ENCODE measurements at places on chromosomes 5 and 9.

DNA sequence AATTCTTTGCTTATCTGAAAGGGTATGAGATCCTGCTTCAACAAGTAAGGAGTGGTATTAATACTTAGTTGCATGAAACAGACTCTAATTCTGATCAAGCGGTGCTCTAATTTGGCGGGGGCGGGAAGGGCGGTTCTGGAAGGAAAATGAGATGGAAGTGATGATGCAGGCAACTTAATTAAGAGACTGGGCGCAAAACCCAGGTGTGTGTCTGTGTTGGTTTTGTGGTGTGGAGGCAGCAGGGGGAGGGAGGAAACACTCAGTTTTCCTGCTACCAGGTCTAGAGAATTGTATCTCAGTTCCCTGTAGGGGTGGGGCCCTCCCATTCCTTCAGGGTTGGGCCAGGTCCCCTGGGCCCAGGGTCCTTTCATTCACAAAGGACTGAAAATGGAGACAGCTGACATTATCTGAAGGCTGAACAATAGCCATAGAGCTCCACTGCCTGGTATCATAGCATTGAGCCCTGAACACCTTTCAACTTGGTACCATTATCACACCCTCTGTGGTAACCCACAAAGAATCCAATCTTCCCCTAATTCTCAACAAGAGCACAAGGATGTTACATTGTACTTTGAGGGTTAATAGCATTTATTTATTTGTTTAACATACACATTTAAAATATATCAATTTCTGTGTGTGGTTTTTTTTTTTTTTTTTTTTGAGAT is 17.2 kb upstream of the C5orf47 start:
- no peak for DNase-seq

DNA sequence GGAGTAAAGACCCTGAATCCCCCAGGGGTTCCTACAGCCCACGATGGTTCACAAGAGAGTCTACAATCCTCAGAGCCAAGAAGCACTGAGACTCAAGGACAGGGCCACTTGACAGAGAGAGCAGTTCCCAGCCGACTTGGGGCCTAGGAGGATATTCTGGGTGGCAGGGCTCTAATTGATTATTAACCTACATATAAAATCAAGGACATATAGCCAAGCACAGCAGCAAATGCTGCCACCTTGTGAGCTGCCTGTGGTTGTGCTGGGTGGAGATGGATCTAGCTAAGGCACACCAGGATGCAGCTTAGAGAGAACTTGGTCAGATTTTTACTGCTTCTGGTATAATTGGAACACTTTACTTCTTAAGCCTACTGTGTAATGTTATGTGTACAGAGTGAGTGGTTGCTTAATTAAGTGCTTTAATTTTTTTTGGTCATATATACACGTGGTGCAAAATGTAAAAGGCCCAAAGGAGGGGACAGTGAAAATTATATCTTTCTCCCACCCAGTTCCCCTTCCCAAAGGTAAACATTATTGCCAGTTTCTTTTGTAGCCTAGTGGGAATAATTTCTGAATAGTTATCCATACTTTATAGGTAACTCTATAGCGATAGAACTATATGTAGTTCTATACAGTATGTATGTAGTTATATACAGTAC is 78.8 kb downstream of the F2RL2 start:
- DNase-seq = no peak

DNA sequence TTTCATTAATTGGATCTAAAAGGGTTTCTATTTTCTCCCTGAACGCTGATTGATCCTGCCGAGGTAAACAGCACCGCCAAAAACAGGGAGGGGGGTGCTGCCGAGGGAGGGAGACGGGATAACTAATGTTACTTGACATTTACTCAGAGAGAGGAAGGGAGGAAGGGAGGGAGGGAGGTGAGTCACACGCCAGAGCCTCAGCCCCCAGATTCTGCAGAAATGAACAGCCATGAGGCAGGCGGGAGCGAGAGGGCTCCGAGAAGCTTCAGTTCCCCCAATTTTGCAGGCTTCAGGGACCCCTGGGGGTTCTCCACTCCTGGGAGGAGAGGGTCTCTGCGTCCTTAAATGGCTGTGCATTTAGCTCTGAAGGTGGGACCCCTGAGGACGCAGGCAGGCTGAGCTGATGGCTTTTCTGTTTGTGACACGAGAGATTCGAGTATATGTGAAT is 59.1 kb upstream of the IER5L start:
- DNase-seq = no peak

- no peak for DNase-seq
Observed at GRCh38 chr5:59999056-59999455, 105.5 kb upstream of the PDE4D start.

GRCh38 chr5:113295111-113295539 is 139.7 kb downstream of the TSSK1B start:
- no peak for DNase-seq

GRCh38 chr9:136187683-136188586 is 17.0 kb downstream of the LHX3 start:
- DNase-seq = no peak
